ENCODE measurements at places on chromosomes 16 and 17.

GRCh38 chr17:9004132-9004960 is 17.0 kb upstream of the NTN1 start:
- DNase-seq: no peak

- DNase-seq: no peak
Measured at GRCh38 chr17:265718-266117, 84.3 kb upstream of the DOC2B start.

DNA sequence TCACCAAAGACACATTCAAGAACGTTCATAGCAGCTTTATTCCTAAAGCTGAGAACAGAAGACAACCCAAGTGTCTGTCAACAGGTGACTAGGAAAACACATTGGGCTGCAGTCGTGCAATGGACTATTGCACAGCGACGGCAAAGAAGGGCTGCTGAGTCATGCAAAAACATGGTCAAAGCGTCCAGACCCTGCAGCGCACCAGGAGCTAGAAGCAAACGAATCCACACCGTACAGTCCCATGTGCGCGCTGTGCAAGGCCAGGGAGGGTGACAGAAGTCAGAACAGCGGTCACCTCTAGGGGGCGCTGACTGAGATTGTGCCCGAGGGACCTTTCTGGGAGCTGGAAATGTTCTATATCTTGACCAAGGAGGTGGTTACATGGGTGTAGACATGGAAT is 266.4 kb downstream of the MAF start:
- peak; percentile 18 for DNase-seq

GRCh38 chr17:32279891-32280716 is 14.5 kb downstream of the RHBDL3 start:
- DNase-seq: no peak

Measured in activated CD4-positive, alpha-beta T cell treated with anti-CD3 and anti-CD28 coated beads, Interleukin-2, amount 50 U/mL, for 1 hour (primary cell).